ENCODE measurements at places on chromosomes 6 and 20.
A peak's percentile ranks its signal among the peaks of the same experiment; 100 is the strongest.

- no peak for DNase-seq
Observed at GRCh38 chr20:31663838-31664695, 26.4 kb downstream of the COX4I2 start.

DNA sequence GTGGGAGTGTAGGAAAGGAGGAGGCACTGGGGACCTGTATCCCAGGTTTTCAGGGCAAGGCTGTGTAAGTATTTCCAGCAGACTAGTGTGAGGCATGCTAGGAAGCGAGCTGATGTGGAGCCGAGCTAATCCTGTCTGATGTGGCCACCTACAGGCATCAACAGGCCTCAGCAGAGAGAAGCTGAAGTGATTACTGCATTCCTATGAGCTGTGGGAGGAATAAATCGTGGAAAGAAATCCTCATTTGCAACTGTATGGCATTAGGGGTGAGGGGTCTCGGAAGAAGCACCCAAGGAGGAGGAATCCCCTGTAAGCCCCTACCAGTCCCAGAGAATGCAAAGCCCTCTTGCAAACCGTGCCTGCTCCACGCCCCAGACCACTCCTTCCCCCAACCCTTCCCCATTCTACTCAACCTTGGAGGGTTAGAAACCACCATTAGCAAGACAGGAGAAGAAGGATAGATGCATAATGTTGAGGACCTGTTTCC, 41.6 kb downstream of the C6orf15 start:
- DNase-seq = peak; percentile 42

GRCh38 chr6:62652692-62653328, 366.8 kb upstream of the KHDRBS2 start:
- DNase-seq = no peak

- no peak for DNase-seq
Observed at GRCh38 chr6:155142168-155143028, 121.4 kb upstream of the CLDN20 start.

DNA sequence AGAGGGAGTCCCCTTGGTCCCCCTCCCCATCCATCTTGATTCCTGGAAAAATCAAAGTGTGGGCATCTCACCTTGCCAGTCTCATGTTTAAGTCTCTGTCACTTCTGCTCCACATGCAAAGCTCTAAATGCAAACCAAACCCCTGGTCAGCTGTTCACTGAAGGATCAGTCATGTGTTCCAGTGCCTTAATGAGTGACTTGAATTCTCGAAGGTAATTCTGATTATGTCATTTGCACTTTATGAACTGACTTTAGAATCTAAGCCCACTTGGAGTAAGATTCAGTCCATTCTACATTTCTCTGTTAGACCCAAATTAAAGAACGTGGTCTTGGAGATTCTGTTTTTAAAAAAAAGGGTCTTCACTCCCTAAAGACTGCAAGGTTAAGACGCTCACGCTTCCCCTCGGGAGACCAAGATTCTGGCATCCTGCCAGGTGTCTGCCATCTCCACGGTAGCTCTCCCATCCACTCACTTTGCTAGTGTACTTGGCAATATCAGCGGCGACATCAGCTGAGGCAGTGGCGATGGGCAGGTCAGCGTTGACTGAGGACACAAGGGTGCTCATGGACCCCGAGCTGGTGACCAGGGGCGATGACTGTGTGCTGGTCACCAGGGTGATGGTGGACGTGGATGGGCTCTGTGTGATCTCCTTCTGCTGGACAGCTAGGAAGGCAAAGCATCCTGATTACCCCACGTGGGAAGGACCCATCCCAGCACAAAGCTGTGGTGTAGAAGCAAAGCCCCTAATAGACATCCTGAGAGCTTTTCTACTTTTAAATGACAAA, 120.5 kb downstream of the ZMYND8 start:
- DNase-seq = no peak

DNA sequence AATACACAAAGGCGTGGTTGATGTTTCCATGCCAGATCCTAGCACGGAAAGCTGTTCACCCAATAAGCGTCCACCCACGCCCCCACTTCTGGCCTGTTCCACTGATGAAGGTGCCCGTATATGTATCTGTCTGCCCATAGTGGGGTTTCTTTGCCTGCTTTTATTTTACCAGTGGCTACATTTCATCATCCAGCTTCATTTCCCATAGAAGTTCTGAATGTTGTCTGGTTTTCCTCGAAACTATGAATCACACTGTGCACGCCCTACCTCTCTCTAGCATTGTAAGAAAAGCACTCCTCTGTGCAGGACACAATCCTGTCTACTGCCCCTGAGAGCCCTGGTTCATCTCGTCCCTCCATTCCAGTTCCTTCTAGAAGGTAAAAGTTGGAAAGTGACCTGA, 8.8 kb upstream of the CD93 start:
- no peak for DNase-seq

- DNase-seq = peak; percentile 61
Observed at GRCh38 chr6:328136-328670, 35.9 kb downstream of the DUSP22 start.

- no peak for DNase-seq
Observed at GRCh38 chr6:49888742-49889431, 22.6 kb upstream of the CRISP1 start.

- DNase-seq = no peak
Observed at GRCh38 chr6:33373960-33374910, 17.4 kb upstream of the KIFC1 start.

GRCh38 chr20:22475662-22476061, 108.7 kb downstream of the FOXA2 start:
- no peak for DNase-seq

DNA sequence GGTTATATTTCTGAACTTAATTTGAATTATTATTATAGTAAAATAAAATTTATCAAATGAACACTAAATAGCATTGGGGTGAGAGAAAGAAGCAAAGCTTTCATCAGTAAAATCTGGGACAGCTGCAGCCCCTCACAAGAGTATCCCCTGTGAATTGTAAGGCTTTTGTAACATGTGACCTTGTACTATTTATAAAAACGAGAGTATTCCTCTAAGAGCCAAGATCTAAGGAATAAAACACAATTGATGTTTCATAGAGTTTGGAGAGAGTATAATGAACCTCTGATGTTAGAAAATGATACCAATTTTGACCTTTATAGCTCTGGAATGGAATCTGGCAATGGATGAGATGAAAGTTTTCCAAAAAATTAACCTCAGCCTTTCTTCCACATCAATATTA, 617.2 kb upstream of the ID4 start:
- no peak for DNase-seq

DNA sequence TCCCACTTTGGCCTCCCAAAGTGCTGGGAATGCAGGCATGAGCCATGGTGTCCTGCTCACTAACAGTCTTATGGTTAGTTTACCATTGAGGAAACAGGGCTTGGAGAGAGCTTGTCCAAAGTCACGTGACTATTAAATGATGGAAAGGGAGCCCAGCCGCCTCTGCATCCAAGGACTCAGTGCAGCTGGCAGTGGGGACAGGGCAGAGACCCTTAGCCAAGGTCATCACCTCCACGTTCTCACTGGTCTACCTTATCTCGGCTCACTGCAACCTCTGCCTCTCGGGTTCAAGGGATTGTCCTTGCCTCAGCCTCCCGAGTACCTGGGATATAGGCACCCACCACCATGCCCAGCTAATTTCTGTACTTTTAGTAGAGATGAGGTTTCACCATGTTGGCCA, 109.3 kb downstream of the SLC23A2 start:
- DNase-seq = no peak

GRCh38 chr20:34473262-34473883, 42.8 kb upstream of the DYNLRB1 start:
- peak; percentile 40 for DNase-seq

GRCh38 chr6:25042036-25042521, 106.3 kb upstream of the RIPOR2 start:
- no peak for DNase-seq

- DNase-seq = no peak
Observed at GRCh38 chr6:15336900-15337560, 91.2 kb downstream of the JARID2 start.

GRCh38 chr6:156167625-156168071, 609.5 kb upstream of the ARID1B start:
- DNase-seq = no peak

DNA sequence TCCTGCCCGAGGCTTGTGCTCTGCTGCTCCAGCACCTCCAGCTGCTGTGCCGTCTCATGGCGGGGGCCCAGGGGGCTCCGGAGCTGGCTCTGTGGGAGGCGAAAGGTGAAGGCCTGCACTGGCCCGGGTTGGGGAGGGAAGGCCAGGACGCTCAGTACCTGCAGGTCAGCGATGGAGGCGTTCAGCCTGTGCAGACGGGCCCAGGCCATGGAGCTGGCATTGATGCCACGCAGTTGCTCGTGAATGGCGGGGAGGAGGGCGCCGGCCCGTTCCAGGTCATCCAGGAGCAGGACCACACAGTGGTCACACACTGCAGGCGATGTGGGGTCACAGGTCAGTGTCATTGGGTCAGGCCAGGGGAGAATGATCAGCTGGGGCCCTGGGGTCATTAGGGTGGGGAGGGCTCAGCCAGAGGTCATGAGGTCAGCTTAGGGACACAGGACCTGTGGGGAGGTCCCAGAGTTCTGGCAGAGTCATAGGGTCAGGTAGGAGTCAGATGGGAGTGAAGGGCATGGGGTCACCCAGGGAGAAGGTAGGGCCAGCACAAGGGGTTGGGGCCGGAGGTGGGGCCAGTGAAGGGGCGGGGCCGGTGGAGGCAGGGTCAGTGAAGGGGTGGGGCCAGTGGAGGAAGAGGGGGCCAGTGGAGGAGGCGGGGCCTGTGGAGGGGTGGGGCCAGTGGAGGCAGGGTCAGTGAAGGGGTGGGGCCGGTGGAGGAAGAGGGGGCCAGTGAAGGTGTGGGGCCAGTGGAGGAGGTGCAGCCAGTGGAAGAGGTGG, 18.0 kb downstream of the ADRM1 start:
- DNase-seq = peak; percentile 47

DNA sequence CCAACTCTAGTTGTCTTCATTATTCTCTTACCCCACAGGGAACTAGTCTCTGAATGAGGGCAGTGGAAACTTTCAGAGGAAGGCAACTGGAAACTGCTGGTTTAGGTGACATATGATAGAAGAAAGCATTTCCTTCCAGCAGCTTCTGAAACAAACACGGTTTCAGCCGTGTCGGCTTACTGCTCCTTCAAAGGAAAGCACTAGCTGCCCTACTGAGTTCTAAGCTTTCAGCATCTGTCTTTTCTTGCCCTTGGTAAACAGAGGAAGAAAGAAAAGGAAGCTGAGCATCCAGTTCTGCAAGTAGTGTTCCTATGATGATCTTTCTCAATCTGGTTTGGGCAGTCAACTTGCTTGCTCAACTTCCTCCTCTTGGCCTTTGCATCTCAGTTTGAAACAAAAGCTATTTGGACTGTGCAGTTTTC, 117.5 kb upstream of the CEP85L start:
- no peak for DNase-seq

DNA sequence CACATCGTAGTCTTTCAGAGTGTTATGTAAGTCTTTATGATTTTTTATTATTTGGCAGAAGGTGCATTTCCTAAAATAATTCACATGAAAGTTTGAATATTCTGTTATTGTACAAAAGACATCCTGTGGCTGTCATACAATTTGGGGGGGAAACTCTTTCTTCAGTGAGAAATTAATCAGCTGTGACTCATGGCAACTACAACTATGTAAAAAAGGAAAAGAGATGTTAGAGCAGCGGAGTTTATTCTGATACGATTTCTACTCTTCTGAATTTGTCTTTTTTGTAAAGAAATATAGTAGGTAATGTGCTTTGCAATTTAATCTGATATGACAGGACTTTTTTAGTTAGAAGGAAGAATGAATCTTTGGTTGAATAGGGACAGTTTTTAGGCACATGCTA, 14.2 kb downstream of the COL19A1 start:
- DNase-seq = no peak

- no peak for DNase-seq
Observed at GRCh38 chr6:44044154-44044539, 83.1 kb downstream of the MRPL14 start.

- DNase-seq = no peak
Observed at GRCh38 chr6:100228437-100228833, 234.4 kb upstream of the MCHR2 start.

GRCh38 chr20:35092524-35093266, at the start of gene TRPC4AP:
TSS of gene TRPC4AP (minus strand) at chr20:35092807. CDS start at chr20:35092781, 26 bp downstream.
- DNase-seq = peak; percentile 86

DNA sequence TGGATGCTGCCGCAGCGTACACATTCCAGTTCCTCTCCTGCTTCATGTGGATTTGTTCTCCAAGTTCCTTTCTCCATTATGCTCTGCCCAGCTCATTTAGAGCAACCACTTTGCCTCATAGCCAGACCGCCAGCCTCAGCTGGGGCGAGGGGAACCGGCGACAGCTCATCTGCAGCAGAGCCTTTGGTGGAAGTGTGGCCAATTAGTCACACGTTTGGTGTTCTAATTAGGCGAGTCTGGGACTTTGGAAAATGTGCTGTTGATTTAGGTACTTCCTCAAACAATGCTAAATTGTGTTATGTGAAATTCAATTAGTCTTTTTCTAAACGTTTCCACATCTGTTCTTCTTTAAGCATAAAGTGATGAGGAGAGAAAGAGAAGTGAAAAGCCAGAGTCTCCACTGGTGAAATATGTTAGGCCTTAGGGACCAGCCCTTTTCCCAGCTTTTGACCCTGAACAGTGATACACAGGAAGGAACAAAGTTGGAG, 217.9 kb downstream of the TBX18 start:
- no peak for DNase-seq

- no peak for DNase-seq
Observed at GRCh38 chr6:170313716-170314295, 7.2 kb downstream of the FAM120B start.

- DNase-seq = no peak
Observed at GRCh38 chr6:111761783-111762312, 111.4 kb downstream of the FYN start.

DNA sequence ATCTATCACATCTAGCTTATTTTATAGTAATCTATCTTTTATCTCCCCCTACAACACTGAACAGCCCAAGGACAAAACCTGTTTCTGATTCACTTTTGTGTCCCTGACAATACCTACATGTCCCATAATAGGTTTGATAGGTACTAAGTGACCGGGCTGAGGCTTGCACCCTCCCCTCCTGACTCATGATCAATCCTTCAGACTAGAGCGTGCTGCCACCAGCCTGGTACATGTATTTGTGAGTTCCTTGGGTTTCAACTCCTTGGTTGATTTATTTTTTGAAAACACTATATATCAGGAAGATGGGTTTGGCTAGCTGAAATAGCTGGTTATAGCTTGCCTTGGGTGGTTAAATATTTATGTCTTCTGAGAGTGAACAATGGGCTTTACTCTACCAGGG, 41.6 kb upstream of the RAB23 start:
- no peak for DNase-seq

GRCh38 chr20:55094353-55094861, 619.0 kb downstream of the DOK5 start:
- DNase-seq = peak; percentile 3

GRCh38 chr6:130452336-130452735, 86.5 kb downstream of the TMEM200A start:
- DNase-seq = no peak

- no peak for DNase-seq
Observed at GRCh38 chr6:87698547-87699006, 3.5 kb downstream of the AKIRIN2 start.

DNA sequence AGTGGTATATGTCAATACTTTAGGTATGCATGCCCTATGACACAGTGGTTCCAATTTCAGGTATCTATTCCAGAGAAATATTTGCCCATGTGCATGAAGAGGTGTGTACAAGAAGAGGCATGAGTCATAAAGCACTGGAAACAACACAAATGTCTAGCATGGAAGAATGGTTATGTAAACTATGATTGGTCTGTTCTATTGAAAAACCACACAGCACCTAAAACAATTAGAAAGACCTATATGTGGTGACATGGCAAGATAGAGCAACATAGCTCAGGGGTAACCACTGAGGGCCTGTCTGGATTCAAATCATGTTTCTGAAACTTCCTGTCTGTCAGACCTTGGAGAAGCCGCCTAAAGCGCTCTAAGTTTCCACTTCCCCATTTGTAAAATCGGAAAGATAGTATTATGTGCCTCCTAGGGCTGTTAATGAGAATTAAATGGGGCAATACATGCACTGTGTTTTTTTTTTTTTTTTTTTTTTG, 76.0 kb upstream of the SHLD1 start:
- DNase-seq = no peak
